ENCODE measurements at places on chromosomes 1 and 21.
A peak's percentile ranks its signal among the peaks of the same experiment; 100 is the strongest.

GRCh38 chr1:156860113-156860627 is 495 bp upstream of the NTRK1 start:
- DNase-seq: peak; percentile 51

- DNase-seq: no peak
These were observed 141.9 kb upstream of the PTBP2 start for GRCh38 chr1:96579636-96580035.

- no peak for DNase-seq
These were observed 90.1 kb downstream of the ZSWIM5 start for GRCh38 chr1:45116340-45116739.

DNA sequence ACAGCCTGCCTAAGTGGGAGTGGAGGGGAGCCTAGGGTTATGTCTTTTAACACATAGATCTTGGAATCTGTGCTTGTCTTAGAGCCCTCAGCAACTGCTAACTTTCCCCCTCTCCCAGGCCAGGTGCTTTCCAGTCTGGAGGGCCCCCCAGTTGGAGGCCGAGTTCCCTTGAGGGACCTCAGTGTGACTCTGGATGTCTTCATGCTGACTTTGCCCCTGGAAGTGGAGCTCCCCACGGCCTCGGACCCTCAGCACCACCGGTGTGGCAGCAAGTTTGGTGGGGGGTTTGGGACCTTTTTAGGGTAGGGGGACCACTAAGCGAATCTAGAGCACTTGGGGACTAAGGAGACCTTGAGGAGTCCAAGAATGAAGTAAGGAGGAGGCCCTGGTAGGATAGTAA is 22.9 kb downstream of the HYI start:
- DNase-seq: no peak

DNA sequence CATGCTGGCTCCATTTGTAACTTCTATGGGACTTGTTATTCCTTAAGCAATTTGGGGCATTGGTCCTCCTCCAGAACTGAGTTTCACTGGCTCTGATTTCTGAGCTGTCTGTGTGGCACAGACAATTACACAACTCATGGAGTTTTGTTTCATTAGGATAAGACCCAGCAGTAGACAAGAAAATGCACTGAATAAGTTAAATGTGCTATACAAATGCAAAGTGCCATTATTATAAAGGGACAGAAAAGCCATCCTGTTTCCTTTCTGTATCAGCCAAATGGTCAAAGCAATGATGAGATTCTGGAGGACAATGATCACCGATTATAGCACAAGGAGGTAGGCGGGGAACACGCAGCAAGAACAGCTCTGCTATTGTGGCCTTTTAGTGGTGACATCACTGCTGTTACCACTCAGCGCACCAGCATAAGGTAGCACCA is 81.9 kb downstream of the CNIH3 start:
- no peak for DNase-seq

- no peak for DNase-seq
These were observed 146.6 kb downstream of the ZNF281 start for GRCh38 chr1:200263203-200263602.

GRCh38 chr1:108049178-108049819 is 84.3 kb upstream of the VAV3 start:
- no peak for DNase-seq

- DNase-seq: no peak
These were observed 19.5 kb downstream of the USP25 start for GRCh38 chr21:15749082-15749860.

- DNase-seq: no peak
These were observed 70.2 kb downstream of the KIF14 start for GRCh38 chr1:200550367-200550766.

DNA sequence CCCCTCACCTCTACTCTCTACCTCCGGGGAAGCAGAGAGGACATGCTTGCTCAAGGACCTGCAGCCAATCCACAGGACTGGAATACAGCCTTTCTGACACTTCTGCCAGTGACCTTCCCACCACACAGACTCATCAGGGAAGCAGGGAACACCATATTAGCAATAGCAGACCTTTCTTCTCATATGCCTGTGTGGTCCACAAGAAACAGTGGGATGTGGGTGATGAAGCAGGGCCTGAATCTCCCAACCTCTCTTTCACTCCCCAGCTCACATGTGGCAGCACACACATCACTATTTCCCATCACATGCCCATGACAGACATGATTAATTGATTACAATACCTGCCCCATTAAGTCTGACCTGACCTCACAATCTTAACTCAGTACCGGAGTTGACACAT is 695.1 kb downstream of the MATN1 start:
- no peak for DNase-seq

DNA sequence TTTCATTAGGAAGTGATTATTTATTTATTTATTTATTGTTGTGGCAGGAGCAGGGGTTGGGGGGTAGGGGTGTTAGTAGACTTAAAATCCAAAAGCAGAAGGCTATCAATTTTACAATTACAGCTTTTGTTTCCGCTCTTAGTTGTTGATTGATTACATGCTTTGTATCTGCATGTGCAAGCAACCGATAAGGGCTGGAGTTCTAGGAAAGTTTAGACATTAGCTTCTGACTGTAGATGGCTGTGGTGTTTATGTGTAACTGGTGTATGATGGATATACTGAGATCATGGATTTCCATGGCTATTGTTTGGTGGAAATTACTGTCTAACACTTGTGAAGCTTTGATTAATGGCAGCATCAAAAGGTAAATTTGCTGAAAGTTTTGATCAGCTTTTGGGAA is 2.8 kb downstream of the ST6GALNAC5 start:
- no peak for DNase-seq

DNA sequence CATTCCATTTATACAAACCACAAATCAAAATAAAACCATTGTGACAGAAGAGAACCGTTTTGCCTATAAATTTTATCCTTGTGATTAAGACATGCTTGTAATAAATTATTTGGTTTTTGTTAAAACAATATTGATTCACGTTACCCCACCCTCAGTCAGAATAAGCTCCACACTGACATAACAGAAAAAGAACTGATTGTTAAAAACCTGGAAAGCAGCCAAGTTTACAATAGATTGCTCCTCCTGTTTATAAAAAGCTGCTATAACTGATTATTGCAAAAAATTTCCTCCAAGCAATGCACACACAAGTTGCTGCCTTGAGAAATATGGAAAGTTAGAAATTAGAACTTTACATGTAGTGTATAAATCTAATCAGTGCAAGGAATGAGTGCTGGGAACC is 263.5 kb downstream of the SETD4 start:
- peak; percentile 51 for DNase-seq

GRCh38 chr1:221806984-221807383 is 65.1 kb upstream of the DUSP10 start:
- no peak for DNase-seq

- no peak for DNase-seq
These were observed 50.7 kb downstream of the WNT9A start for GRCh38 chr1:227896710-227897655.
